ENCODE measurements at places on chromosomes 1 and 21. TPM values are rescaled to one million over a fixed set of nuclear protein-coding genes. Genes with fewer than 3 reads are reported as not detected.
A peak's percentile ranks its signal among the peaks of the same experiment; 100 is the strongest.

The AMIGO1 gene
- 3.8 TPM for total RNA-seq

DNA sequence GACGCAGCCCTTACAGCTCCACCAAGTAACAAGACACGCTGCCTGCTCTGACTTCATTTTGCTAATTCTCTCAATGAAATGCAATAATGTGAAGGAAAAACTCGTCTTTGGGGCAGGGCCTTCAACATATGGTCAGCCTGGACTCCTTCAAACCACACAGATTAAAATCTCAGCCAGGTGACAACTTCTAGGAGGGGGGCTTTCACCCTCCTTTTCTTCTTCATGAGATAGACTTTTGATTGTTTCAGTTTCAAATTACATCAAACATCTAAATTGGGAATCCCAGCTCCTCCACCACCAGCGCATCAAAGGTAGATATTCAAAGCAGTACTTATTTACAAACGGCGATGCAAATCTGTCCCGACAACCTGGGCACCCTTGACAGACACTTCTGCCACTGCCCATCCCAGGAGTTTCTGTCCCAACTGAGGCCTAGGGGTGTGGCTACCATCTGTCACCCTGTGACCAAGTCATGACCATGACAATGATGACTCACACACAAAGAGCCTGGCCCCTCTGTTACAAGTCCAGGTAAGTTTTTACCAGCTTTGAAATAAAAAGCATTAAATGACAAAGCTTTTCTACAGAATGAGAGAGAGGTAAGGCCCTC lies 29.7 kb downstream of the SSBP3 start:
- H3K4me1 ChIP-seq = peaks cover 83% of the 10 kb centered on the region
- H3K36me3 ChIP-seq = no peaks in the 10 kb centered on the region

GRCh38 chr1:180970333-180971079 lies 52.2 kb downstream of the STX6 start:
- DNase-seq = no peak
- no peaks in the 10 kb centered on the region for H3K4me1 ChIP-seq
- H3K36me3 ChIP-seq = peaks cover 5% of the 10 kb centered on the region
- H3K27ac ChIP-seq = no peak overlapping the region

DNA sequence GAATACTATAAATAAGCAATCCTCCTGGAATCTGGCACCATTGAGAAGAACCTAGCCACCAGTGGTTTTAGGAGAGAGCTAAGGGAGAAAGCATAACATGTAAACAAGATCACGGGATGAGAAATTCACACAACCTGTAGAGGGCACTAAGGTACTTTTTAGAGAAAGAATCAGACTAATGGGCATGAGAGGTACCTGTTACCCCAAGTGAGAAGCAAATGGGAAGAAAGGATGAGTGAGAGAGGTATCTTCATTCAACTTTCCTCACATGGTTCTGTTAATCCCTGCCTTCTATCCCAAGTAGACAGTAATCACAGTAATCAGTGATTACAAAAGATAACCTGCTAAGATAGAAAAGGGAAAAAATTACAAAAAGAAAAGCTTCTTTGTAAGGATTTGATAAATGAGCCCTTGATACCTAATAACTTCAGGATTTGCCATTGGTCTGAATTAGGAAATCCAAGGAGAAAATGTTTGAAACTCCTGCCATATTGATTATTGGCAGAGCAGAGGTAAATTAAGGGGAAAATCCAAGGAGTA lies 251.1 kb upstream of the ADGRL2 start:
- peaks cover 31% of the 10 kb centered on the region for H3K4me1 ChIP-seq
- no peaks in the 10 kb centered on the region for H3K36me3 ChIP-seq
- no peaks in the 10 kb centered on the region for H3K27me3 ChIP-seq
- no peak overlapping the region for H3K27ac ChIP-seq
- no peak overlapping the region for H3K4me3 ChIP-seq
- DNase-seq = peak; percentile 79
